Large intestine (tissue), 12 donors: ENCODE measurements at places on chromosomes 1 and 21. TPM values are rescaled to one million over a fixed set of nuclear protein-coding genes. Genes with fewer than 3 reads are reported as not detected.
A peak's percentile ranks its signal among the peaks of the same experiment; 100 is the strongest.

The PLPP3 gene
- 74.8 TPM for polyA plus RNA-seq

DNA sequence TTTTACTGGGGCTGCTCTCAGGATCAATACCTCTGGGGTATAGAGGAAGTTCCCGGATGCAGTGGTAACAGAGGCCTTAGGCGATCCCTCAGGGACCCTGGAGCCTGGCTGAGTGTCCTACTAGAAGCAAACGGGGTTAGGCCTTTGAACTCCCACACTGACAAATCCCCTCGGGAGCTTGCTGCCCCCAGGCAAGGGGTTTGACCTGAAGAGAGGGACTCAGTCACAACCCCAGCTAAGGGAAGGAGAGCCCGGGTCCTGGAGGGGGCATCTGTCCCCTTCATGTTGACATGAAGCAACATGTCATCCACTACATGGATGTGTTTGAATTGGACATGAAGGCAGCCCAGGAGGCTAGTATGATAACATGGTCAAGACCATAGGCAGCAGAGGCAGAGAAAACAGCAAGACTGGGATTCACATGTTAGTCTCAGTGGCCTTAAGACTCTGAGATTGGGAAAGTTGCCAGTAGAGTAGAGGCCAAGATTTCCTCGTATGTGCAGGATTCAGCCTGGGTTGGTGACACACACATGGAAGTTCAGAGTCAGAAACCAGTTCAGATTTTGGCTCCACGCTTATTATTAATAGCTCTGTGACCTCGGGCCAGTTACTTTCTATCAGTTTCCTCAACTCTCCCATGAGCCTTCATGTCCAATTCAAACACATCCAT is 101.5 kb downstream of the KCNN3 start:
- no peak for DNase-seq

GRCh38 chr1:23187637-23188036 is 19.0 kb upstream of the LUZP1 start:
- DNase-seq = peak; percentile 89

DNA sequence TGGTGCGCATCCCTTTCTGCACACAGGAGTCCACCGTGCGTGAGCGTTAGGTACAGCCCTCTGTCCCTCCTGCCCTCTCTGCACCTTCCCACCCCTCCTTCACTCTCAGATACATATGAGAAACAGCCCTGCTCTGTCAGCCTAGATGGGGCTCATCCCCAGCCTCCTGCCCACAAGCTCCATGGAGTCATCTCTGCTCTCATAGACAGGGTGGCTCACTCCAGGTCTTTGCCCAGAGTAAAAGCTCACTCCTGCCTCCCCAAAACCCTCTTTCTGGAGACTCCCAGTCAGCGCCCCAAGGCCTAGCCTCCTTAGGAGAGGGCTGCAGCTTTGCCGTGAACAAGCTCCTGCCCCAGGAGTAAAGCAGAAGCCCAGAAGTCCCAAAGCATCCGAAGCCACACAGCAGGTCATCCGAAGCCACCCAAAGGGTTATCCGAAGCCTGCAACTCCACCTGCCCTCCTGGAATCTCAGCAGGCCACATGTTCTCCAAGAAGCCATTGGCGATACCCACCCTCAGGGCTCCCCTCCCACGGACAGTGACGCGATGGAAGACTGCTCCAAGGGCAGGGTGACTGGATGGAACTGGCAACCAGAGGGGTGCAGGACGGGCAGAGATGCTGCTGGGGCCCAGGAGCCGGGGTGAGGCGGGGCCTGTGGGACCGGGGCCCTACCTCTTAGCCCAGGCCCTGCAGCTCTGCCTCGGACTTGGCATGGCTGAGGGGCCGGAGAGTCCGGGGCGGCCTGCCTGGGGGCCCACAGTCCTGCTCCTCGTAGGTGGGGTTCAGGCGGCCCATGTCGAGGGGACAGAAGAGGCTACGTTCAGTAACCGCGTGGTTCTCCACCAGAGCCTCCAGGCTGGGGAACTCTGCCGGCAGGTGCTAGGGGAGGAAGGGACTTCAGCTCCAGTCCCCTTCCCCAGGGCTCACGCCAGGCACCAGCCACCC is 3.6 kb upstream of the KIF17 start:
- no peak for DNase-seq

DNA sequence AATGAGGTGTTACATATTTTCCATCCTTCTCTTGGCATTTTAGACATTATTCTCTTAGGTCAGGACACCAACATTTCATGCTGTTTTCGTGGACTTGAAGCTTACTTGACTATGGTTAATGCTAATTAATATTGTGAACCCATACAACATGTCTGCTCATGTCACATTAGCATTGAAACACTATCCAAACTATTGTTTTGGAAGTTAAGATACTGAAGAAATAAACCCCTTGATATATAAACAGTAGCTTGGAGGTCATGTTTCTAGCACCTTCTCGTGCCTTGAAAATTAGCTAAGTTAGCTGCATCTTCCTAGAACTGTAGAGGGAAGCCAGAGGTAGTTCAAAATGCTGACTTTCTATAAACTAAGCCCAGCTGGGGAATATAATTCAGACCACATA is 288.8 kb downstream of the LTN1 start:
- no peak for DNase-seq

- no peak for DNase-seq
Observed at GRCh38 chr1:159668739-159669138, 45.6 kb downstream of the CRP start.
